HuH-7 (cell line): ENCODE measurements at places on chromosomes 7 and 10.

DNA sequence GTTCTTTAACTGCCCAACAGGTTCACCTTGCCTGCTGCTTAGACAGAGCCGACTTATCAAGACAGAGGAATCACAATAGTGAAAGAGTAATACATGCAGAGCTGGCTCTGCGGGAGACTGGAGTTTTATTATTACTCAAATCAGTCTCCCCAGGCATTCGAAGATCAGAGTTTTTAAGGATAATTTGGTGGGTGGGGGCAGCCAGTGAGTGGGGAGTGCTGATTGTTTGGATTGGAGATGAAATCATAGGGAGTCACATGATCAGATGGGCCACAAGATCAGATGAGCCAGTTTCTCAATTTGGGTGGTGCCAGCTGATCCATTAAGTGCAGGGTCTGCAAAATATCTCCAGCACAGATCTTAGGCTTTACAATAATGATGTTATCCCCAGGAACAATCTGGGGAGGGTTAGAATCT, 131.3 kb downstream of the AKR1D1 start:
- no peak for DNase-seq

DNA sequence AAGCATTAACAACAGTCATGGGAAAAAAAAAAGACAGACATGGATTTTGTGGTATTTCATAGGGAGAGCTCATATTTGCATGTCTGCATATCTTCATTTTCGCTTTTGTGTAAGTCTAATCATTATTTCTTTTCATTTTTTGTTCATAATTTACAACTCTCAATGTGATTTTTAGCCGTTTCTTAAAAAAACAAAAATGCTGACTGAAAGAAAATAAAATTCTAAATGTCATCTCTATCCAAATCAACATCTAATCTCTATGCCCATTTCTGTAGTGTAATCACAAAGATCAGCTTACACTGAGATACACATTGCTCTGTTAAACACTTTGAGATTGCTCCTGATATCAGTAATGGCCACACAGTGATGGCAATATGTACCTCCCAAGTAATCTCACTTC, 29.2 kb downstream of the CHRM2 start:
- no peak for DNase-seq

DNA sequence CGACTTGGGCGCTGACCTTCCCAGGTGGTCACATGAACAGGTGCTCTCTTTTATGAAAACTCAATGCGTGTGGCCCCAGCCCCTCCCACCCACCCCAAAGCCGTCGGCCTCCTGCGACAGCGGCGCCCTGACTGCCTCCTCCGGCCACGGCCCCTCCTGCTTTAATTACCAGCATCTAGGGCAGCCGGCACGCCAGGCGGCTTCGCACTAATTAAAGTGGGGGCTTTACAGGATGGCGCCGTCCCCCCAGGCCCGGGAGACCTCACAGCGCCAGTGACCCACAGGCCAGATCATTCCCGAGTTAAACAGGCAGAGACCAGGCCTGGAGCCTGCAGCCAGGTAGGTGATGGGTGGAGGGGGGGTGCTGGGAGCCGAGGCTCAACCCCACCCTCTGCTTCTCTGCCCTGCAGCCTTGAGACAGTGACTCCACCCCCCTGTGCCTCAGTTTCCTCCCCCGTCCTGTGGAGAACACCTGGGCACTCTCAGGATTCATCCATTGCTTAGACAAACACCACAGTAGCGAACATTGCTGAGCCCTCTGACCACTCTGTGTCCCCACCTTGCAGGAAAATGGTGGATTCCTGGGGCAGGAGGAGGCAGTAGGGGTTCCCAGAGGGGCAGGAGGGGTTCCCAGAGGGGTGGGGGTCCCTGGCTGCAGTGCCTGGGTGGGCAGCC, 100.8 kb downstream of the MICALL2 start:
- no peak for DNase-seq

GRCh38 chr7:18179093-18179492, 151.4 kb upstream of the PRPS1L1 start:
- DNase-seq: no peak

DNA sequence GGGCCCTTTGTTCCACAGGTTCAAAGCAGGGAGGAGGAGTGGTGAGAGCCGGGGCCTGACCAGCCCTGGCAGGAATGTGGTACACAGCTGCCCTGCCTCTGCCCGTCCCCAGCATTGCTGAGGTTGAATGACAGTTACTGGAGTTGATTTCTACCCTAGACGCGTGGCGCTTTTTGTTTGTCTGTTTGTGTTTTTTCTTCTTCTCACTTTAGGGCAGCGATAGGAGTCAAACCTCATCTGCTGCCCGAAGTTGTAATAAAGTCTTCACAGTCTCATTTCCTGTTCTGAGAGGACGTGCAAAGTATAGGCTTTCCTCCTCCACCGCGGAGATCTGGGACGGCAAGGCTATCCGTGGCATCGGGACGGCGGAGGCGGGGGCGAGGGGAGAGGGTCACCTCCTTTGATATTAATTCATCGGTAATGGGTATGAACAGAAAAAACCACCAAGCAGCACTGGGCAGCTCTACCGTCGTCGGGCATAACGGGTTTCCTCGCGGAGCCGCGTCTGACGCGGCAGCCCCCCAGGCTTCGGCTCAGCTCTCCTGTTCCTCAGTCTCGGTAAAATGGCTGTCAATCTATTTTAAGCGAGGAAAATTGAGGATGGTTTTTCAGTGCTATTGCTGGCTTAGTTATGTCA, 160.8 kb downstream of the LRMDA start:
- DNase-seq: no peak

DNA sequence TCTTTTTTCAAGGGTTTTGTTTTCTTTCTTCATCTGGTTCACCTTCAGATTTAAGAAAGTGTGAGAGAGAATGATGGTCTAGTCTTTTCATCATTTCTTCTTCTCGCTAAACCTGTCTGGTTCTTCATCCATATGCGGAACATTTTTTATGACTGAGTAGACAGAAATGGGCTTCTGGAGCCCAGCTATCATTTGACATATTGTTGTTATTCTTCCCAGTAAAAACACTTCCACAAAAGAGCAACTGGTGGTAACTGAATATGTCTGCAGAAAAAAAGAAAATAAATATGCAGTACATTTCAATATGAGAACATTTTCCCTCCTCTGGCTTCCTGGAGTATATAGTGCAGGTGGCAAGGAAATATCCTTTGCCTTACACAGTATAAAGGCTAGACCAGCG, 209.5 kb downstream of the JCAD start:
- DNase-seq: no peak

DNA sequence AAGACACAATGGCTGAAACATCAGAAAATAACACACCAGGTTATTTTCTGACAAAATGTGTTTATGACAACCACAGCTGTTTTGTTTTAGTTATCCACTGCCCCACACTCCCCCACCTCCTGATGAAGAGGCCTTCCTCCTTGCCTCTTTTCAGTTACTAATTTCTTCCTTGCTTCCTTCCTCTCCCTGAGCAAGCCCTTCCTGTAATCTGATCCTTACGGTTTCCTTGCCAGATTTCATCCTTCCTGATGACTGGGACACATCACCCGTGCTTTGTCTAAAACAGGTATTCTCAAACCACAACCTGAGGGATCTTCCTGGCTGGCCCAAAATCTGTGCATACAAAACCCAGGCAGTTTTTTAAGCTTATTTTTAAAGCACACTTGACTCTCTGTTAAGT, 39.4 kb downstream of the CHST15 start:
- DNase-seq: no peak

GRCh38 chr10:113920875-113921274, 66.4 kb downstream of the NHLRC2 start:
- no peak for DNase-seq

DNA sequence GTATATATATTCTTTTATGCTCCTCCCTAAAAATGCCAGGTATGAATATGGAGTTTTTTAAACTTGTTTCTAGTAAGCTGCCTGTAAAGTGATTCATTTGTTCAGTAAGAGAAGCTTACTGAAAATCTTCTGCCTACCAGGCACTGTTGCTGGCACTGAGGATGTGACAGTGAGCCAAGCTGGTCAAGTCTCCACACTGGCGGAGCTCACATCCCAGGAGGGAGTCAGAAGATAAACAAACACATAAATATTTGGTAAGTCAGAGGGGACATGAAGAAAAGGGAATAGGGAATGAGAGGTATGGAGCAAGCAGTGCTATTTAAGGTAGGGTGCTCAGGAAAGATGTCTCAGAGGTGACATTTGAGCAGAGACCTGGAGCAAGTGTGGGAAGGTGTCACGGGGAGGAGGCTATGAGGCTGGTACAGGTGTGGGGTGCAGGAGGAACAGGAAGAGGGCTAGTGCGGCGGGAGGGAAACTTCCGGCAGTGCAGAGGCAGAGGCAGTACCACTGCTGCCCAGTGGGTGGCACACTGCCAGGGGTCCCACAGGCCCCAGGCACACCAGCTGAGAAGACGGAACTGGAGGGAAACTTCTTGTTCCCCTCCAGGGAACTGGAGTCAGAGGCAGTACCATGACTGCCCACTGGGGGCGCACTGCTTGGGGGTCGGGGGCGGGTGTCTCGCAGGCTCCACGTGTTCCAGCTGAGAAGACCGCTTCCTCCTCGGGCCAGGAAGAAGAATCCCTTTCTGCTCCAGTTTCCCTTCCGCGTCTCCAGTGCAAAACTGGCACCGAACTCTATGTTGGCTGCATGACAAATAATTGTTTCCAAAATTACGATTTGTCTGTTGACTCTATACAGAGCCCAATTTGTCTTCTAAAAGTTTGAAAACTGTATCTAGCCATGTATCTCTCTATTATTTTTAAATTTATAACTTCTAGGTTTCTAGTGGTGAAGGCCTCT, 161.0 kb downstream of the TEX36 start:
- DNase-seq: peak; percentile 67

- no peak for DNase-seq
Observed at GRCh38 chr10:117569610-117570390, 27.3 kb downstream of the EMX2 start.

- no peak for DNase-seq
Observed at GRCh38 chr10:70952401-70952800, 64.0 kb upstream of the PCBD1 start.

DNA sequence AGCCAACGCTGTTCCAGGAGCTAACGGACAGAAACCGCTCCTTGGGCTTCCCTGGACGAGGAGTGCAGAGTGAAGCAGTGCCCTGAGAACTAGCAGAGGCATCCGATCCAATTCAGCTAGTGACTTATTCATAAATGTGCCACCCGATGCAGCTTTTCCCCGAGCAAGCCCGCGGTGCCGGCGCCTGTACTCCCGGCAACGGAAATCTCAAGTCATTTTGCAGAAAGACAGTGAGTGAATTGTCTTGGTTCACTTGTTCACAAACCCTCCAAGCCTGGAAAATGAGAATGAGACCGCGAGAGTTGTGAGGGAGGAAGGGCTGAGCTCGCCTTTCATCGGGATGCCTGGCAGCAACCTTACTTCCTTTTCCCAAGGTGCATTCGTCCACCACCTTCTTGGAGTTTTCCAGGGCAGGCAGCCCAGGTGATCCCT, 87.5 kb downstream of the COBL start:
- DNase-seq: no peak

DNA sequence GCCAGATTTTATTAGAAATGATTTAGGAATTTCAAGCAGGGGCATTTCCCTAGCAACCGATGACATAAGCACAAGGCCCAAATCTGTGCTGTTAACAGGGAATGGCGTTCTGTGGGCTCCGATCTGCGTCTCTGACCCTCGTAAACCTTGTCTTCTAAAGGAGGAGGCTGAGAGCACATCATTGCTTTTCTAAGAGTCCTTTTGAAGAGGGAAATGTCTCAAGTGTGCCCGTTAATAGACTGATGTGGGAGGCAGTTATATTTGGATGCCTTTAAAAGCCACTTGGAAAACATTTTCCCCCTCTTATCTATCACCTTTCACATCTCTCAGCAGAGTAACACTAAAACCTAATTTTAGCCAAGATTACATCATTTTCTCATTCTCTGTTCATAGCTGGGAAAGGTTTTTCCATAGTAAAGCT, 424.1 kb upstream of the GALNT17 start:
- no peak for DNase-seq

GRCh38 chr7:130993671-130994365, 259.8 kb upstream of the KLF14 start:
- no peak for DNase-seq

- DNase-seq: peak; percentile 3
Observed at GRCh38 chr7:119320316-119320715, 952.7 kb upstream of the KCND2 start.

GRCh38 chr10:74766501-74766900, 59.9 kb upstream of the KAT6B start:
- DNase-seq: no peak

DNA sequence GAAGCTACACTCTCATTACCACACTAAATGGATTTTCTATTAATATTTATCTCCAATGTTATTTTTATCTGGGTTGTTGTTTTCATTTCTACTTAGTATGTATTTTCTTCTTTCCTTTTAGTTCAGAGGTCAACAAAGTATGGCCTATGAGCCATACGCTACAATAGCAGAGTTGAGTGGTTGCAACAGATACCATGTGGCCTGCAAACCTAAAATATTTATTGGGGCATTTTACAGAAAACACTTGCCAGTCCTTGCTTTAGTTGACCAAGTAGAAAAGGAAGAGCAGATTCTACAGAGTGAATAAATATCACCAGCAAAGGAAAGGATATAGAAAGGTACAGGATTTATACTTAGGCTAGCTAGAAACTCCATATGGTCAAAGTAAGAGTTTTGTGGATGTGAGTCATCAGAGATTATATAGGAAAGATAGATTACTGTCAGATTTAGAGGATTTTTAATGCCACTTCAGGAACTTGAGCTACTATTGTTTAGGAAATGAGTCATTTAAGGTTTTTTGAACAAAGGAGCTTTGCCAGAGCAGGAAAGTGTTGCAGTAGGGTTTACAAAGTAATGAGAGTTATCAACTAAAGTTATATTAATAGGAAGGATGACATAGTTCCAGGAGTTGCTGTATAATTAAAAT, 323.3 kb upstream of the KAT6B start:
- DNase-seq: no peak

DNA sequence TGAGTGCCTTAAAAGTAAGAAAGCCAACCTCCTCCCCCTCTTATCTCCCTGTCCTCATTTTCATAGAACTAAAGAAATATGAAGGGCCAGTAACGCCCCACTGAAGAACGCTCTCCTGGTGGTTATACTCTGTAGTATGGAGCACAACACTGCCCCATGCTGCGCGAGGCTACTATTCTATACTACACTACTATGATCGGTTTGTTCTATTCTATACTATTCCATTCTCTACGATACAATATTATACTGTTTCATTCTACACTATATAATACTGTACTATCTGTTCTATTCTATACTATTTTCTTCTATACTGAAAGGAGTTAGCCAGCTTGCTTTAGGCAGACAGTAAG, 34.8 kb downstream of the DIP2C start:
- DNase-seq: no peak
